RWPE1 (cell line): ENCODE measurements at places on chromosomes 11 and 22.

GRCh38 chr11:69000391-69000790 lies 12.7 kb downstream of the MRGPRF start:
- no peak for DNase-seq

GRCh38 chr11:2794968-2795322 lies 90.6 kb downstream of the CDKN1C start:
- DNase-seq, result no peak

- no peak for DNase-seq
These were observed 5.8 kb upstream of the JAM3 start for GRCh38 chr11:134063124-134063495.

DNA sequence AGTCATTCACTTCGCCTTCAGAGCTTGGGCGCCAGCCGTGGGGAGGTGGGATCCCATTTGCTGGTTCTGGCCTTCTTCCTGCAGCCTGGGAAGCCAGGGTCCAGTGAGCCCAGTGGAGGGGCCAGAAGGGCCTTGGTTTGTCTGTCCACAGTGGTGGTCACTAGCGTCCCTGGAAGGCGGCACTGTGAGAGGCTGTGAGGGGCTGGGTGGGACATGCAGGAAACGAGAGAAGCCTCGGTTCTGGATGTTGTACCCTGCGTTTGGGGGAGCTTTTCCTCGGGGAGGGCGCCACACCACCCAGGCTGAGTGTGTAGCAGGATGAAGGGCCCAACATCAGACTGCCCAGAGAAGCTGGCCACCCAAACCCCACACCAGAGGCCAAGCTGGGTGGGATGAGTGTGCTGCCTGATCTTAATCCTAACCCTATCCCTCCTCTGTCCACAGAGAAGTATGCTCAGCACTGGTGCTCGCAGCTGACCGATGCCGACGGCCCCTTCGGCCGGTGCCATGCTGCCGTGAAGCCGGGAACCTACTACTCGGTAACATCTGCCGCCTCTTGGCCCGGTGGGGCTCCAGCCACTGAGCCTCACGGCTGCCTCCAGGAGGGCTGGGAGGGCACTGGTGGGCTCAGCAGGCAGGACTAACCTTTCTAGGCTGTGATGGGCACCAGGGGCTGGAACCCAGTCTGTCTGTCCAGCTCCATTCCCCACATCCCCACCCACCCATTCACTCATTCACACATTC lies 14.4 kb downstream of the MUC5AC start:
- DNase-seq, result no peak

GRCh38 chr22:29661336-29661735 lies 57.9 kb downstream of the NF2 start:
- peak; percentile 20 for DNase-seq

DNA sequence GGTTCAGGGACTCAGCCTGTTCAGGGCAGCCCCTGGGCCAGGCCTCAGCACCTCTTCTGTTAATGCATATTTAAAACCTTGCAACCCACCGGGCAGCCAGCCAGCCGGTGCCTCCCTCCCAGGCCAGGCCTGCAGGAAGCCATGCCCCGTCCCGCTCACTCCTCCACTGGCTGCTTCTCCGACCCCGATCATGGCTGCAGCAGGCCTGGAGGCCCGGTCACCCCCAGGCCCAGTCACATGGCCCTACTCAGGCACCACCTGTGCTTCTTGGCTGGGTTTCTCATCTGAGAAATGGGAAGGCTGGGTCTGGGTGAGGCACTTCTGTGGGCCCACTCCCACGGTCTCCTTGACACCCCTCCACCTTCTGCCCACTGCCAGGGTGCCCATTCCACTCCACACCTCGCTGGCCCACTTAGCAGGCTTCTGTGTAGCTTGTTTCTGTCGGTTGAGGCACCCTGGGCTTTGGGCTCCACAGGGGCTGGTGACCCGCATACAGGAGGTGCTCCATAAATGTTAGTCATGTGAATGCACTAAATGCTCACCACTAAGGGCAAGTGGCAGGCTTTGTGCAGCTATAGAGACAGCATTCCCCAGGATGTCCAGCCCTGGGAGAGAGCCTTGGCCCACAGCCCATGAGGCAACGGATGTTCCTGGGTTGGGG lies 11.4 kb downstream of the RTN4R start:
- DNase-seq, result no peak

DNA sequence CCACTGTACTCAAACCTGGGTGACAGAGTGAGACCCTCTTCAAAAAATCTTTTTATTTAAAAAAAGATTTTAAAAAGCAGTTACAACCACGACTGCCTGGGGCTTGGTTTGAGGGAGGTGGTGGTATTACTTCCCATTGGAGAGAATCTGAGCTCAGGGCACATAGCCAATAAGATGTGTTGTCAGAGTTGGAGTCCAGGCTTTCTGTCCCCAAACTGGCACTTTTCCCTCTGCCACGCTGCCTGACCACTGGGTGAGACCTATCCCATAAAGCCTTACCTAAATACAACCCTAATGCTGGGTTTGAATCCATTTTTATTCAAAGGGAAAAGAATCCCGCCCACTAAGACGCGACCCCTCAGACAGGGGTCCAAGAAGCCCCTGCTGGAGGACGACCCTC lies 11.5 kb downstream of the CHADL start:
- DNase-seq, result no peak

- peak; percentile 58 for DNase-seq
These were observed 1.5 kb downstream of the TCIRG1 start for GRCh38 chr11:68040101-68040956.

DNA sequence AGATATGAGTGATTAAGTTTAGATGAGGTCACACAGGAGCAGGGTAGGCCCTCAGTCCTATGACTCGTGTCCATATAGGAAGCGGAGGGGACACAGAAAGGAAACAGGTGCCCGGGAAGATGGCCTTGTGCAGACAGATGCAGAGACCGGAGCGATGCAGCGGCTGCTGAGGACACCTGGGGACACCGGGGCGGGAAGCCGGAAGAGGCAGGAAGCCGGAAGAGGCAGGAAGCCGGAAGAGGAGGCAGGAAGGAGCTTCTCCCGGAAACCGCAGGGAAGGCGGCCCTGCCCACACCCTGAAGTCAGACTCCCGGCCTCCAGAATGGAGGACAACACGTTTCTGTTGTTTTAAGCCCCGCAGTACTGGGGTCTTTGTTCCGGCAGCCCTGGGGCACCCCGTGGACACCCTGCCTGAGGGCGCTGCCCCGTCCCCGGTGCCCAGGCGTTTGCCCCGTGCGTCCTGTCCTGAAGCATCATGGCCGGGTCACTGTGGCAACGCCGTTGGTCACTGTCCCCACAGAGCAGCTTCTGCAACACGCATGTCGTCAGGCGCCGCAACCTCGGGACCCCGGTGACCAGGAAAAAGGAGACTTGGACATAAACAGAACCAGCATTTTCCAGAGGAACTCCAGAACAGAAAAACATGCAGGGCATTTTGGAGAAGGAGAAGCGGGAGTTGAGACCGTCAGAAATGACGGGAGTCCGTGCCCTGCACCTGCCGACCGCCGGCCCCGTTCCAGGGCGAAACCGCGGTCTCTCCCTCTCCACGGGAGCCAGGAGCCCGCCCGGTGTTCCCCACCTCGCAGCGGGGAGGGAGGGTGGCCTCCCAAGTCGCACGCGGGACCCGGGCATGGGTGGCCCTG lies 103.4 kb downstream of the BRD1 start:
- no peak for DNase-seq

GRCh38 chr11:86703987-86704386 lies 31.6 kb upstream of the ME3 start:
- DNase-seq, result no peak

DNA sequence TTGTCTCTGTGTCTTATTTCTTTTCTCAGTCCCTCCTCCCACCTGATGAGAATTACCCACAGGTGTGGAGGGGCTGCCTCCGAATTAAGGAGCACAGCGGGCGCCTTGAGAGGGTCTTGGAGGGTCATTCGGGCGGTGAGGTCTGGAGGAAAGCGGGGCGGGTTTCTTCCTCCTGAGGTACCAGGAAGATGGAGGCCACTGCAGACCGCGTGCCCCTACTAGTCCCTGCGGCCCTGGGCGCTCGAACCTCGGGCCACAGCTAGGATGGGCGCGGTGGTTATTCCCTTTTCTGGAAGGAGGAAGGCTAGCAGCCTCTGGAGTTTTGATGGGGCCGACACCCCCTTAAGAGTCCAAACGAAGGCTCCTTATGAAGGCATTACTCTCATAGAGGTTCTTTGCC lies 5.5 kb upstream of the FAM111A start:
- no peak for DNase-seq

- DNase-seq, result no peak
These were observed 18.0 kb upstream of the APOA1 start for GRCh38 chr11:116855413-116855812.

GRCh38 chr11:66868082-66868725 lies 11.3 kb downstream of the LRFN4 start:
- no peak for DNase-seq

GRCh38 chr11:27111896-27112295 lies 71.3 kb downstream of the BBOX1 start:
- DNase-seq, result no peak

DNA sequence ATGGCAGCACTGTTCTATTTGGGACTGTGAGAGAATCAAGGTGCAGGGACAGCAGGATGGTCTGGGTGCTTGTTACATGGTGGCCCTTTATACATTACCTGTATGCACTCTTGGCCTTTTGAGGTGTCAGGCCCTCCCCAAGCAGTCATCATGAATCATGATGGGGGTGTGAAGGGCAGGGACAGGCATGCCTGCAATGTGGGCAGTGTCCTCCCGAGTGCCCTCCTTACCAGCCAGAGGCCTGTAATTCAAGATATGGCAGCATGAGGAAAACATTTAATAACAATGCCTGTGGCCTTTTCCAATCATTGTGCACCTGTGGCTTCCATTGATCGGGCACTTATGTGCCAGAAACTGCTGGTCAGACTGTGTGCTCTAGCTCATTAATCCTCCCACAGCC lies 25.5 kb upstream of the CYP2D6 start:
- peak; percentile 67 for DNase-seq

DNA sequence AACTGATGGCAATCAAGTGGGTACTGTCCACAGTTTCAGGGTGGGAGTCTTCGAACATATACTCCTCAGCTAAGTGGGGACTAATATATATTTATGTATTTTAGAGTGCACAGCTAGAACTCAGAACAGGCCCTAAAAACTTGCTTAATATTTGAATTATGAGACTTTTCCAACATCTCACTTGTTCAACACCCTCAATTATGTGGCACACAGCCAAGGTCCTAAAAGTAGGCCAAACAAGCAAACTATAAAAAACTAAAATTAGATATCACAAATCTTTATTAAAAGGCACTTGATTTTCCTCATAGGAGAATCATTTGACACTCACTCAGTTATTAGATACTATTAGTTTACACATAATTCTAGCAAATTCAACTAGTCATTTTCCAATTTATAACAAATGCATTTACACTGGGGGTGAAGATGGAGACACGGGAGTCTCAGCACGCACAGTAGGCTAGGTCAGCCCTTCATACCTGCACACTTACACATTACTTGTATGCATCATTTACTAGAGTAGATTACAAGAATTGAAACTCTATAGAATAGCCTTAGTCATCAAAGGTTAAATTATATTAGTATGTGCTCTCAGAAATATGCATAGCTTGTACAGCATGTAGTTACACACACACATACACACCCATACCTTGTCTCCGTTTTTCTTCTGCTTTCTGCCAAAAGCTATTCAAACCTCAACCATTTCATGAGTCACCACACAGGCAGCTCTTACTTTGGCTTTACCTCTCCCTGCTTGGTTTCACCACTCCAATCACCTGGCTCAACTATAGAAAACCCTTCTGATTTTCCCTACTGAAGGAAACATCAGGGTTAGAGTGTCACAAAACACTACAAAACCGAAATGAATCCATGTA lies 171.5 kb downstream of the SBF2 start:
- peak; percentile 85 for DNase-seq

DNA sequence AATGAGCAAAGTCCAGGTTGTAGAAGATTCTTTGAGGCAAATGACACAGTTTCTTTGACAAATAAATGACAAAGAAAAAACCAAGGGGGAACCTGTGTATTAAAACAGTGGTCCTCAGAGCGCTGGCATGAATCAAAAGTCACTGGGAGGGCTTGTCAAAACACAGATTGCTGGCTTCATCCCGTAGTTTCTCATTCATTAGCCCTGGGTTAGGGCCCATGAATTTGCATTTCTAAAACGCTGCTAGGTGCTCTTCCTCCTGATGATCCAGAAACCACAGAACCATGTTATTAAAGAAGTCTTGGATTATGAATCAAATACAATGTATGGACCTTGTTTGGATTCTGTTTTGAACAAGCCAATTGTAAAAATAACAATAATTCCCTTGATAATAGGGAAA lies 92.7 kb downstream of the YAP1 start:
- DNase-seq, result no peak

- DNase-seq, result no peak
These were observed 432.1 kb downstream of the BRD1 start for GRCh38 chr22:49395617-49396016.

DNA sequence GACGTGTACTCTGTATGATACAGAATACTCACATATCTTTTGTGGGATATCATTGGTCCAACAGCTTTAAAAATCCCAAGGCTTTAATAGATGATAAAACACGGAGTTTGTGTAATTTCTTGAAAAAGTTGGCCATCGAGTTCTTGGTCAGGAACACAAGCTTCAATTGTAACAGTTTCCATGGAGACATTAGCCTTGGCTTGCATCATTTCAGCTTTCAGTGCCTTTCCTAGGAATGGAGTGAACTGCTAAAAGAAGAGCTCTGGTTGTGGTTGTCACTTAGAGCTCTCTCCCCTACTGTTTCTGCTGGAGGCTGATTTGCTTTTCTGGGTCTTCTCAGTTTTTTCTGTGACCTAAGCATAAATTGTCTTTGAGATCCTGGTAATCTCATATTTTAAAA lies 14.2 kb downstream of the BMAL1 start:
- no peak for DNase-seq

GRCh38 chr11:79309407-79309806 lies 131.4 kb downstream of the TENM4 start:
- no peak for DNase-seq

DNA sequence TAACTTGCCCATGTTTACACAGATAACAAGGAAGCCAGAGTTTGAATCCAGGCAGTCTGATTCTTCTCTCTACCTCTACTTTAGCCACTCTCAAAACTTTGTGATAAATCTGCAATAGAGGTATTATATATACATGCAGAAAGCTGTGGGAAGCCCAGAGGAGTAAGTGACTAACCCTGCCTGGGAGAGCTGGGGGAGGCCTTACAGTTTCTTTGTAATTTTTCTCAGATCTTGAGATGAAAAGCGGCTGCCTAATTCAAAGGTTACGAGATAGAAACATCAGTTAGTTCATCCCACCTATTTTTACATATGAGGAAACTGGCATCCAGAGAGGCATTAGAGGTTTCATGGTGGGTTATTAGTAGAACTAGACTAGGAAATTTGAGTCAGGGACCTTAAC lies 4.9 kb downstream of the STIM1 start:
- DNase-seq, result no peak

DNA sequence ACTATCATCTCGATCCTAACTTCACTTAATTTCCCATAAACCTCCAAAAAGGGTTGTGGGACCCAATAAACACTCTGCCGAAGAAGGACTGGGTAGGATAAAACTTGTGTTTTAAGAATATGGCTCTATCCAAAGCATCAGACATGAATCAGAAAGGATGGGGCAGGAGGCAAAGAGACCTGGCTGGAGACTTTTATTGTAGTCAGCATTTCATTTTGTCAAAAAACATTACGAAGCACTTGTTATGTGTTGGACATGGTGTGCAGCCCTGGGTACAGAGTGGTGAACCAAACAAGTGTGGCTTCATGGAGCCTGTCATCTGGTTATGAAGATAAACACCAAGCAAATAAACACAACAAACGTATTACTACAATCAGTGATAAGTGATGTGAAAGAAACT lies 17.3 kb downstream of the IL10RA start:
- no peak for DNase-seq

GRCh38 chr22:24699876-24700275 lies 74.6 kb downstream of the PIWIL3 start:
- no peak for DNase-seq

GRCh38 chr11:126214441-126214840 lies 2.9 kb downstream of the FAM118B start:
- no peak for DNase-seq
